ENCODE measurements at places on chromosomes 6 and 20.

DNA sequence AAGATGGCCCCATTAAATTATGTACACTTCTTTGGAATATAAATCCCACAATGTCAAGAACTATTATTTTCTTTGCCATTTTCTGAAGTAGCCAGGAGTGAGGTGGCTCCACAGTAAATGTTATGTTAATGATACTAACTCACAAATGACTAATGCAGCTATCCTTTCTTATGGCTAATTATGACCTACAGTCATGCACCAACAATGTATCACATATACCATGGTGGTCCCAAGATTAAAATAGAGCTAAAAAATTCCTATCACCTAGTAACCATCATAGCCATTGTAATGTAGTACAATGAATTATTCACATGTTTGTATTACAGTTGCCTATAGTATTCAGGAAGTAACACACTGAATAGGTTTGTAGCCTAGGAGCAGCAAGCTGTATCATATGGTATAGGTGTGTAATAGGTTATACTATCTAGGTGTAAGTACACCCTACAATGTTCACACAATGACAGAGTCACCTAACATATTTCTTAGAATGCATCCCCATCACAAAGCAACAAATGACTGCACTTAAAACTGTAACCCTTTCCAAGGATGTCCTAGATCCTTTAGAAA, 15.3 kb downstream of the ECHDC1 start:
- DNase-seq = no peak

DNA sequence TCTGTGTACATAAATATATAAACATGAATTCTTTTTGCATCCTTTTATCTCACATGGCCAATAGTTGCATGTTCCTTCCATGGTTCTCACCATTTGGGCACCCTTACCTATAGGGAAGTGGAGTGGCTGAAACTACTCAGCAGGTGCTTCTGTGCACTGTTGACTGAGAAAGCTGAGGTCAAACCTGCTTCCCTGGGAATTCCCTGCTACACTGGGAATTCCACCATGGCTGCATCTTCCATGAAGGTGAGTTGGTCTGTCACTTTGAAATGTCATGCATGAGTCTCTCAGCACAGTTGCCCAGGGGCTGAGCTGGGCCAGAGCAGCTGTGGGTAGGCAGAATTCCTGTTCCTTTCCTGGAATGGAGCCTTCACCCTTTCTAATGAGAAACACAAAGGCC, 193.8 kb upstream of the PRSS16 start:
- no peak for DNase-seq

DNA sequence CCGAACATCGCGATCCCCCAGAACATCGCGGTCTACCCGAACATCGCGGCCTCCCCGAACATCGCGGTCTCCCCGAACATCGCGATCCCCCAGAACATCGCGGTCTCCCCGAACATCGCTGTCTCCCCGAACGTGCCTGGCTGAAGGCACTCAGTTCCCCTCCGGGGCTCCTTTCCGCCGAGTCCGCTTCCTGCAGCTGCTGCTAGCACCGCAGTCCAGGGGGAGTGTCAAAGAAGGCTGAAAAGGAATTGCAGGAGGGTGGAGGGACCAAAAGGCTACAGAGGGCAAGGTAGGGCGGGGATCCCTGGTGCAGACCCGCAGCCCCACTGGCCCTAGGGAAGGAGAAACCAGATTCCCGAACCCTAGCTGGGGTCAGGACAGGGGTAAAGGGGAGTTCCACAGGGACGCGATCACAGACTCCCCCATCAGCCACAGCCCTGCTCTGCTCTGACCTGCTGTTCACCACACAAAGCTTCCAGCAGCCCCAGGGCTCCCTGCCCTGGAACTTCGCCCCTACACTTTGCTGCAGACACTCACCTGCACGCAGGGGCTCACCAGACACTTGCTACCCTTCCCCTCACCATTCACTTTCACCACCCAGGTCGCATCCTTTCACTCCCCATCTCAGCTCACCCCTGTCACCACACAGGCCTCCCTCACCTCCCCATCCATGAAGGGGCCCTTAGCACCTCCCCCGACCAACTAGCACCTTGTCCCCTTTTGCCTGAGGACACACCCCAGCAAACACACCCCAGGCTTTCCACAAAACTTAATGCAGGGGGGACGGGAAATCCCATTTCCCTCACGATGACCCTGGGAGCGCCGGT, 1.7 kb downstream of the ULBP1 start:
- no peak for DNase-seq

DNA sequence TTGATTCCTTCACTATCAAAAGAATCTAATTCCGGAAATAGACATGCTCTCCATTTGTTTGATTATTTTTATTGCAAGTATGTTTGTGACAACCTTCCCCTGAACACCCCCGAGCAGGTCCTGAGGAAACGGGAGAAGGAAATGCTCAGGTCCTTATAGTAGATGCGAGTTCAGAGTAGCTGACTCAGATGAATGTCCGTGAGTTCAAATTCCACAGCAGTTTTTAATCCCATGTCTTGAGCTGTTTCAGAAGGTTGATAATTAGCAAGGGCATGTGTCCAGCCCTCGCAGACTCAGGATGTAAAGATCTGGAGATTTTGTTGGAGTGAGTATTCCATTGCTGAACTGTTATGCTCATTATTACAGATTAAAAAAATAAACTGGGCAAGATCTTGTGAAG, 169.3 kb downstream of the BCAS1 start:
- DNase-seq = no peak

DNA sequence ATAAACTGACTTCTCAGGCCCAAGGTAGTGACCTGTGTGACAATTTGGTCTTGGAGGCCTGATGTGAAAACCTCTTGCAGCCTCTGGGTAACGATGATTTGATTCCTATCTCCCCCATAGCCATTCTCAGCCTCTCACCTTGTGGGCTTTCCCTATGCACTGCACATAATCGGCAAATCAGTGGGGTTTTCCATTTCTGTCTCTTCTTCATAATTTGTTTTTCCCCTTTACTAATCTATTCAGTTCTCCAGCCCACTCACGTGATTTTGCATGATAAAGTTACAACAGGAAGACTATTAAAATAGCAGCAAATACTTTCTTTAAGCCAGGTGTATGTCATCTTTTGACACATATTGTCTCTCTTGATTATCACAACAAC, 893.7 kb downstream of the TFAP2A start:
- DNase-seq = peak; percentile 14

GRCh38 chr6:23775127-23775526, 350.9 kb upstream of the NRSN1 start:
- no peak for DNase-seq

All from activated CD4-positive, alpha-beta T cell treated with anti-CD3 and anti-CD28 coated beads, Interleukin-2, Interleukin-4, amounts not matched to agents 100 ng/mL and 50 ng/mL, durations not matched to agents 16 hours and 8 hours (primary cell).